ENCODE measurements at places on chromosomes 5 and 9. TPM values are rescaled to one million over a fixed set of nuclear protein-coding genes. Genes with fewer than 3 reads are reported as not detected.

The DAB2 gene
- 32.4 TPM for total RNA-seq

The NKD2 gene
- total RNA-seq: 3.4 TPM

The CDKN2B-AS1 gene
- 0.17 TPM for total RNA-seq

The FAM219A gene
- 19.7 TPM for total RNA-seq

The MYMK gene
- total RNA-seq: not detected

The RELL2 gene
- total RNA-seq: 0.55 TPM

GRCh38 chr9:127518091-127518856 is 67.0 kb downstream of the LRSAM1 start:
- DNase-seq: no peak

DNA sequence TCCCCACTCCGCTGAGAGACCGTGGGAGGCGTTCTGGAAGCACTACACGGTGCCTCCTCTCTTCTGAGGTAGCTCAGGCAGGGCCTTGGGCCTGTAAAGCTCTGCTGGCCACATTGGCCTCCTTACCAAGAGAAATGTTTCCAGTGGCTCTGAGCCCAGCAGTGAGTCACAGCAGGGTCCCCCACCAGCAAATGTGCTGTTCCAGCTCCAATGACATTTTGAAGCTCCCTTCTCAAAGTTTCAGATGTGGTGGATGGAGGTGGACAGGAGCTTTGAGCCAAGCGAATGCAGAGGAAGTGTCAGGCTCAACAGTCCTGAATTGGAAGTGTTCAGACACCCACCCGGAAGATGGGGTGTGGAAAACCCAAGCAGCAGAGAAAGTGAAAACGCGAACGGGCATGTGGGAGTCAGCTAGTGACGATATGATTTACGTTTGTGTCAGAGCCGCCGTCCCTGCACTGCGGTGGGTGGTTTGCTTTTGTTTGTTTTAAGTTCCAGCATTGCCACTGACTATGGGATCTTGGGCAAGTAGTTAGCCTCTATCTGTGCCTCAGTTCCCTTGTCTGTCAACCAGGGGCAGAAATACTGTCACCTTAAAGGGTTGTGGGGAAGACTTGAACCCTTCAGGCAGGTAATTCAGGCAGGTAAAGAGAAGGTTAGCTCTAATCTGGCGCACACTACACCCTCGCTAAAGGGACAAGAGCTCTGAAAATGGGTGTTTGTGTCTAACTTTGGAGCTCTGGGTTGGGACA is 38.2 kb downstream of the C5orf15 start:
- no peak for DNase-seq

DNA sequence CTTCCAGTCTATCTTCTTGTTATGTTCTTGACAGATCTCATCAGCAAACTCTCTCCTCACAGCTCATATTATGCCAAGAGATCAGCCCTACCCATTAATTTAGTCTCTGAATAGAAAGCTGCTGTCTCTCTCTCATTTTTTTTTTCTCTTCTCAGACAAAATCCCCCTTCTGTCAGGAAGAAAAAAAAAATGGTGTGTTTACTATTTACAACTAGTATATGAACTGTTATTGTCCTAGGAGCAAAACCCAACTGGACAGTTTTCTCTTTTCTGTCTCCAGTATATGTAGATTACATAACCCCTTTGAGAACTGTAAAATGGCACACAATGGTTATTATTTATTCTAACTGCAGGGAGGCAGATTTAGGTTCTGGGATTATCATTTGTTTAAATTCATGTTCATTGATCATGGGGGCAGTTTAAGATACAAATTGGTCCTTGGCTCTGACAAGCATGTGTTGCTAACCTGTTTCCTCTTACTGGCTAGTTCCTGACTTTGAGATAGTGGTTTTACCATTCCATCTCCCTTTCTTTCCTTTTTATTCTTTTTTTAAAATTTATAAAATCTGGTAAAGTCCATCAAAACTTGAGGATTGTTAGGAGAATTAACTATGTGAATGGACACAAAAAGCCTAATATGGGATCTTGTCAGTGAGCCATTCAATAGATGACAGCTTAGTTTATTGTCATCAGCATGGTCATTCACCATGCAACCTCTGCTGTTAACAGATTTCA is 210.0 kb upstream of the PAPPA start:
- DNase-seq: no peak

- DNase-seq: no peak
Measured at GRCh38 chr9:131584858-131585257, 39.5 kb downstream of the PRRT1B start.

DNA sequence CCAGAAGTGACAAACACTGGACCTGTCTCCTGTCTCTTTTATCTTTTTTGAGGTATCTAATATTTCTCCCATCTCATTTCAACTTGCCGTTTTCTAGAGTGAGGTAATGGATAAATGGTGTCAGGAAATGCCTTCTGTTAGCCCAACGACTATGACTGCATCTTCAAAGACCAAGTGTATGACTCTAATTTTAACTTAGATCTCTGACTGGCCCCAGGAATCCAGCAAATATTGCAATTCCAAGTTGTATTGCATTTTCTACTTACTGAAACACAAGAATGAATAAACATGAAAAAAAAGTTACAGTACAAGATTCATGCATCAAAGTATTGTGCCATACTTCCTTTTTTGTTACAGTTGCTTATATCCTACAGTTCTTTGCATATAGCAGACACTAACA is 26.3 kb downstream of the SLC28A3 start:
- DNase-seq: no peak

DNA sequence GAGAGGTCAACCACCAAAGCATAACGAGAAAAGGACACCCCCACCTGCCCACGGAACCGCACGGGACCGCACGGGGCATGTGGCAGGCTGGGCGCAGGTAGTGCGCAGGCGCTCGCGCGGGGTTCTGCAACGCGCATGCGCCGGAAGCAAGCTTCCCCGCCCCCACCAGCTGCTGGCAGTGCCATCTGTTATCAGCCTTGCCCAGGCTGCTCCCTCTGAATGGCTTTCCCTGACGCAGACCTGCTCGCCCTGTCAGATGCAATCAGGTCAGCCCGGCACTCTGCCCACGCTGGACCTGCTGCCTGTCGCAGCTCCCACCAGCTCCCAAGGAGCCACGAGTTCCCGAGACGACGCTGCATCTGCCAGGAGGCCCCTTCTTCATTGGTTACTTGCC is 22.8 kb downstream of the PTCH1 start:
- no peak for DNase-seq

- DNase-seq: no peak
Measured at GRCh38 chr5:140965905-140966292, 377 bp upstream of the PCDHAC2 start.

GRCh38 chr9:127746959-127747569 is 12.0 kb upstream of the TOR2A start:
- no peak for DNase-seq

GRCh38 chr5:107294211-107294550 is 376.6 kb downstream of the EFNA5 start:
- DNase-seq: no peak
